ENCODE measurements at places on chromosomes 7 and 10.

- DNase-seq: no peak
Measured at GRCh38 chr10:112330607-112331160, 43.2 kb upstream of the ACSL5 start.

- DNase-seq: no peak
Measured at GRCh38 chr10:74507951-74508350, 318.4 kb upstream of the KAT6B start.

GRCh38 chr7:116501425-116502167 lies 2.1 kb downstream of the CAV2 start:
- DNase-seq: no peak

GRCh38 chr7:111474723-111475418 lies 87.4 kb downstream of the IMMP2L start:
- DNase-seq: no peak

DNA sequence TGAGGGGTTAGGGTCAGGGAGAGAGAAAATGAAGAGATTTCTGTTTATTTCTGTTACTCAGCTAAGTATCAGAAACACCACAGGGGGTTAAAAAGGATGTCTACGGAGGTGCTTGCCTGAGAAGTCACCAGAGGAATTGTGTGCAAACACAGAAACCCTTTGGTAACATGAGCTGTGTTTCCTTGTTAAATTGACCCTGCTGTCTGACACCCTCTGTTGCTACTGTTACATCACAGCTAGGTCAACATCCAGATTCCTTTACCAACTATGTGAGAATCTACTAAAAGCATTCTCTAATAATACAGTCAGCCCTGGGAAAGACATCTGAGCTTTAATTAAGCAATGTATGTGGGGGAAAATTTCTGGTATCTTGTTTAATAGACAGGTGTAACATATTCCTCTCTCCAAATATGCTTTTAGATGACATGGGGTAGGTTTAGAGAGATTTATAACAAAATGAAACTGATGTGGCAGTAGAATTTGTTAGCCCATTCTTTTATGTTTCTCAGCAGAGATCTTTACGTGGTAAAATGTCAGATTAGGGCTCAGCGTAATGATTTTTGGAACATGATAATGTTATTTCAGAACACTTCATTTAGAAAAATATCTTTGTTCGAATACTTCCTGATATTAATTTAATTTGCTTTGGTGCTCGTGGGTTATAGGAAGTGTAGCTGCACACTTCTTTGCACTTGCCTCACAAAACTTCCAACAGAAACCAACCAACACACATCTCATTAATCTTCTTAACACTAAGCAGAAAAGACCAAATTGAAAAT lies 168.0 kb upstream of the AHR start:
- peak; percentile 56 for DNase-seq

DNA sequence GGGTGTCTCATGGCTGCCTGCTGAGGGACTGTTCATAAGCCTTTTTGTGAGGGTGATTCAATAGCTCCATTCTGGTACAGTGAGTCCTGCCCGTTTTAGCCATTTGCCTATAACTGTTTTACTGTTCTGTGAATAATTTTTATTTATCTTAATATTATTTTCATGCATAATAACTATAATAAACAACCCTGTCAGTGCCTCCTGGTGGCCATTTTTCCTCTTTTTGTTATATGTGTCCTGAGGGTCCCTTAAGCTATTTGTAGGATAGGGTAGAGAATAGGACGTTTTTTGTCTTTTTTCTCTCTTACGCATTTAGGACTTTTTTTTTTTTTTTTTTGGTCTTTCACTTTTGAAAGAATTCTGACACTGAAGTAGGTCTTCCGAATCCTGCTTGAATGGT lies 2.9 kb downstream of the C1QL3 start:
- no peak for DNase-seq

DNA sequence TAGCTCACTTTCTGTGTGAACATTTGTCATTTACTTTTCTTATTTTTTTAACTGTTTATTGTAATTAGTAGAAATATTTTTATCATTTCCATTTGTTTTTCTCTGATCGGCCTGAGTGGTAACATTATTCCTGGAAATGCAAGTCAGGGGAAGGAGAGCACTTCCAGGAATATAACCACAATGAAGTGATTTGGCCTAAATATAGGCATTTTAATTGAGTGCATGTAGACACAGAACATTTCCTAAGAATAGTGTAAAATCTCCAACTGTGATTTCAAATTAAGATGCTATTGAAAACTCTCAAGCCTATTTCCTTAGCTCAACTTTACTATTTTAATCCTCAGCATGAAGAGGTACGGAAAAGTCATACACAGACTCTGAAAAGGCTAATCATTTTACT lies 86.5 kb upstream of the SKAP2 start:
- DNase-seq: no peak

DNA sequence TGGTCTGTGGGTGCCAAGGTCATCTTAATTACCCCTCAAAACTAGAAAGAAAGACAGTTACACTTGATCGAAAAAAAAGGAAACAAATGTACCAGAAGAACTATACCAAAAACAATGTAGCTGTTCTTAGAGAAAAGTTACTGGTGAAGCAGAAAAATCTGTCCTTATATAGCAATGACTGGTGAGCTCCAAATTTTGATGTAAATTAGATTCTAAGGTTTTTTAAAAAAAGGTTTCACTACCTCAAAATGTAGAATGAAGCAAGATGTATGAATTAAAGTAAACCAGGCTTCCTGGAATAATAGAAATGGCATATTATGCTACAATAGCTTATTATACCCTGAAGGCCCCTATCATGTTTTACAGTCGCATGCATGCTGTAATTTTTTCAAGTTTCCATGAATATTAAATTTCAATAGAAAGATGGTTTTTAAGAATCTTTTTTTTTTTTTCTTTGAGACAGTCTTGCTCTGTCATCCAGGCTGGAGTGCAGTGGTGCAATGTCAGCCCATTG lies 28.4 kb upstream of the FKBP9 start:
- DNase-seq: no peak

DNA sequence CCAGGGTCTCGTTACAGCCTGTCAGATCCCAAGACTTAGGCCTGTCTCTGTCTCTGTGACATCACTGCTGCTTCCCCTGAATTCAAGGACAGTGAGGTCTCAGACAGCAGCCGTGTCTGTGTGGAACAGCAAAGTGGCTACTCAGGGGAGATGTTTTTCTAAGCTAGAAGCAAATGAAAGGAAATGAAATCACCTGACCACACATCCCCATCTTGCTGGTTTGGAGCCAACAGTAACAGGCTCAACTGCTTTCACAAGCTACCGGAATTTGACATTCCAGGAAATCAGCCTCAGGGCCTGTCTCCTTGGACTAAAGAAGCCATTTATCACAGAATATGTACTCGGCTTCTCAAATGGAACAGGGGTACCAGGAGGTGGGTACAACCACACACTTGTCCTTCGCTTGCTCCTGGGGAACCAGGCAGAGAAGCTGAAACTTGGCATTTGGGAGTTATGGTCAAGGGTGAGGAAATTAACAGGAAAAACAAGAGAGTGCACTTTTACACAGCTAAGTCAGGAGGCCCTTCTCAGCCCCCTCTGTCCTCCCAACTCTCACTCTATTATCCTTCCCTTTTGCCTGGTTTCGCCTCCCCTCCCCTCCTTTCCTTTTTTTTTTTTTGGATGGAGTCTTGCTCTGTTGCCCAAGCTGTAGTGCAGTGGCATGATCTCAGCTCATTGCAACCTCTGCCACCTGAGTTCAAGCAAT lies 73.2 kb downstream of the SPDYE5 start:
- DNase-seq: peak; percentile 53

DNA sequence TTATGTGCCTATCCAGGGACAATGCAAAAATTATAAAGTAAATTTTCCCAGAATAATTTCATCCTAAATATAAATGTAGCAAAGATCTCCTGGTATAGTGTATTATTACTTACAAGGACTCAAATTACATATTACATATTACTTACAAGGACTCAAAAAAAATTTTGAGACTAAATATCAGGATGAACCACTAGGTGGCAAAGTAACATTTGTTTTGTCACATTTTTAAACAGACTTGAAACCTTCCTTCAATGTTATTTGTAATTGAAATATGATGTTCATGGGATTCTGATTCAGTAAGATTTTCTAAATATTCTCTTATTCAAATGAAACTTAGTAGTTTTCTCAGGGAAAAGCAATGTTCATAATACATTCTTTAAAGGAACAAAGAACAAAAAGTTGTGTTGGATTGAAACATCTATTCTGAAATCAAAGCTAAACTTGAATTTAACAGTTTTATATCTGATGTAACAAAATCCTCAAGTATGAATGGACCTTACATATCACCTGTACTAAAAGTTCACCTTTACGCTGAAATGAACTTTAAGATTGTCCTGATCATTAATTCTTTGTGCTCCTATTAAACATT lies 74.3 kb upstream of the GNAI1 start:
- DNase-seq: peak; percentile 51

GRCh38 chr10:11355592-11355991 lies 255.9 kb downstream of the USP6NL start:
- DNase-seq: no peak

- no peak for DNase-seq
Measured at GRCh38 chr7:137591421-137591837, 247.9 kb upstream of the PTN start.

DNA sequence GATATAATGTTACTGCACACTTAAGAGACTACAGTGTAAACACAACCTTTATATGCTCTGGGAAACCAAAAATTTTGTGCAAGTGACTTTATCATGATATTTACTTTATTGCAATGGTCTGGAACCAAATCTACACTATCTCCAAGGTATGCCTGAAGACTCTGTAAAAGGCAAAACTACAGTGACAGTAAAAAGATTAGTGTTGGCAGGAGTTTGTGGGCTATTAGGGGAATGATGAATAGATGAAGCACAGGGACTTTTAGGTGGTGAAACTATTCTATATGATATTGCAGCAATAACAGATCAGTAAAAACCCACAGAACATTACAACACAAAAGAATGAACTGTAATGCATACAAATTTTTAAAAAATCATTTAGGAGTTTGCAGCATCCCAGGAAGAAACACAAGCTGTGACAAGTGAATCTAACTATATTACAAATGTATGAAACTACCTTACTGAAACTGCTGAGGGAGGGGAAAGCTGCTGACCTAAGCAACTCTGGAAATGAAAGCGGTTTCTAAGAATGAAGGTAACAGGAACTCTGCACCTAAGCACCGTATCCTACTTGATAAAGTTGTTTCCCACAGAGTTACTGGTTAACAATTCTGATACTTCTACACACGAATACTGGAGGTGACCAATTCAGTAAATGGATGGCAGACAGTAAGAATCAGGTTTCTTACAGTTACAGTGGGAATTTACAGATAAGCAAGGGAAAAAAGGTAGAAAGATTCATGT lies 82.6 kb downstream of the ATE1 start:
- DNase-seq: no peak

GRCh38 chr10:14311206-14311957 lies 19.3 kb downstream of the FRMD4A start:
- no peak for DNase-seq

- no peak for DNase-seq
Measured at GRCh38 chr7:114126095-114126494, 207.3 kb upstream of the PPP1R3A start.

- no peak for DNase-seq
Measured at GRCh38 chr10:72695496-72695895, 3.6 kb downstream of the MCU start.

GRCh38 chr10:7707858-7708622 lies 4.9 kb downstream of the ITIH2 start:
- no peak for DNase-seq

DNA sequence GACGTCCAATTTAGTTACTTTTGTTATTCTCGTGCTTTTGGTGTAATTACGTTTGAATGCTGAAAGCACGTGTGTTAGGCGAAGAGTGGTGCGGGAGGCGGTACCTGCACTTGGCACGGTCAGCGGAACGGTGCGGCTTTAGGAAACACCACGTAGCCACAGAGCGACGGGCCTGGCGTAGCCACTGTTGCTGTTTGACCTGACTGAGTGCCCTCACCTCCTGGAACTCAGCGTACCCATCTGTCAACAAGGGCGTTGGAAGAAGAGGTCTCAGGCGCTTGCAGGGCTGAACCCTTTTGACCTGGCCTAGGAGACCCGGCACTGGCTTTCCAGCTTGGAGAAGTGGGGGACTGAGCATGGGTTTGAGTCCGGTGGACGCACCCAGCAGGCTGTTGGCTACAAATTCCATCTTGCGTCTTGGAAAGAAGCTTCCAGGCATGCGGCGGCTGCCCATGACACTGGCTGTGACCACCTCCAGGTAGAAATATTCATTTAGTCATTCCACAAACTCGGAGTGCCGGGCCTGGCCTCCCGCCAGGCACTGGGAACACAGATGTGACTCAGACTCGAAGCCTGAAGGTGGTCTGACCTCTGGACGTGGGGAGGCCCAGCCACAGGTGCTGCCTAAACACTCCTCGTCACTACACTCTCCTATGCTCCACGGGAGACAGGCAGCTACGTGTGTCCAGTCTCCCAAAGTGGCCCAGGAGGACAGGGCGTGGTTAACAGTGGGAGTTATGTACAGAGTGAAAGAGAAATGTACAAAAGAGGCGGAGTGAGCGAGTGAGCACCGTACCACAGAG lies 22.2 kb downstream of the FAM20C start:
- DNase-seq: no peak

DNA sequence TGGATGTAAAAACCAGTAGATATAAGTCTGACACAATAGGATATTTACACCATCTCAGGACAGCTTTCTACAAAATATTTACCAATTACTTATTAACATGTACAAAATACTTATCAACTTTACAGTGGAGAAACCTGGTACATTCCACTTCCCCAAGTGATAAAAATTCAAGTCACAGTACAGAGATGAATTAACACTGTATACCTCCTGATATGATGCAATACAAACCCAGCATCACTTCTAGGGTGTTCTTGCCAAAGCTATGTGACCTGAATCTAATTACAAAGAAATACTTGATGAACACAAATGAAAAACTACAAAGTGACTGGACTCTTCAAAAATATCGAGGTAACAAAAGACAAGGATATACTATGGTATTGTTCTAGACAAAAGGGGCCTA lies 156.4 kb upstream of the FGFR2 start:
- DNase-seq: no peak

GRCh38 chr10:132023092-132023811 lies 41.5 kb upstream of the BNIP3 start:
- peak; percentile 36 for DNase-seq

GRCh38 chr10:19576576-19576975 lies 239.7 kb upstream of the PLXDC2 start:
- no peak for DNase-seq

DNA sequence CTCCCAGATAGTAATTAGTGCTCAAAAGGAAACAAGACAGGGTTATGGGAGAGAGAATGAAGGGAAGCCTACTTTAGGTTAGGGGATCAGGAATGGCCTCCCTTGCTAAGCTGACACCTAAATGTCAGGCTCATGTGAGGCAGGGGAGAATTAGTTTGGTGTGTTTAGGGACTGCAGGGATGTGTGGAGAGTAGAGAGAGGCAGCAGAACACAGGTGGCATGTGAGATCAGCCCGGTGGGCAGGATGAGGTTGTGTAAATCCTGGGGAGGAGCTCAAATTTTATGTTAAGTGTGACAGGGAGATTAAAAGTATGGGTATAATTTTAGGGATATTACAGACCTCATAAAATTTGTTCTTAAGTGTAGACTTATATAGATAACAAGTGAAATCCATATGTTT lies 56.2 kb upstream of the ZNF438 start:
- DNase-seq: no peak

All from brain pericyte (primary cell).